ENCODE measurements at places on chromosomes 13 and 19.

- DNase-seq = no peak
Measured at GRCh38 chr19:42516771-42517170, 11.5 kb downstream of the CEACAM1 start.

- no peak for DNase-seq
Measured at GRCh38 chr13:22495819-22496218, 685.0 kb upstream of the SGCG start.

- no peak for DNase-seq
Measured at GRCh38 chr19:9052894-9053293, 34.0 kb upstream of the OR1M1 start.

DNA sequence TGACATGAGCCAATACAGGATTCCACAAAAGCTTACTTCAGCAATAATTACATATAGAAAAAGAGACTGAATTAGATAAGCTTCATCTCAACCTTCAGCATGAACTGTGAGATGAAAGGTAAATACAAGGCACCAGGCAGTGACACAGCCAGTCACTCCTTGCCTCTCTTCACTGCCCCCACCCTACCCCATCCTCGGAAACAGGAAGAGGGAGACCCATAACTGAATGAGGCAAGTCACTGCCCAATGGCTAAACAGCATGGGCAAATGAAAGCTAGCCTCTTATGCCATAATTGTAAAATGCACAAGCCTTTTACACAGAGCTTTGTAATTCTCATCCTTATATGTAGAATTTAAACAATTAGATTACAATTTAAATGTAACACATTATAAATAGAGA is 1.7 kb downstream of the ZNF160 start:
- no peak for DNase-seq

GRCh38 chr13:92262100-92262788 is 863.8 kb downstream of the GPC5 start:
- DNase-seq = no peak

- no peak for DNase-seq
Measured at GRCh38 chr19:22526661-22527272, 104.6 kb upstream of the ZNF98 start.

GRCh38 chr19:55229789-55230182 is 1.2 kb upstream of the TMEM86B start:
- no peak for DNase-seq
